Germinal center (tissue), 1 donor: ENCODE measurements at places on chromosomes 5 and 9.

DNA sequence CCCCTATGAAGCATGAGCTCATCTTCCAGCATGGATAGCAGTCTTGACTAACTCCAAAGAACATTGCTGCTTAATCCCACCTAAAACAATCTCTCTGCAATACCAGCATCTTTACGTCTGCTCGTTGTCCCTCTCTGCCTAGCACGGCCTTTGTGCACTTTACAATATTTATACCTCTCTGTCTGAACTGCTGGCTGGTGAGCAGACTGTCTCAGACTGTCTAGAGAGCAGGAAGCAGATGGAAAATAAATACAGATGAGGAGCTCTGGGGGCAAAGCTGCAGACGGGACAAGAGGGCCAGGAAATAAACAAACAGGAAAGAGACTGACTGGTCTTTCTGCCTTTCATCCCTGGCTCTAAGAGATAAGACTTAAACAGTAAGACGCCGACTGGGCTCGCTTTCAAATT is 224.8 kb downstream of the ENC1 start:
- DNase-seq: no peak

- no peak for DNase-seq
These were observed 80.2 kb downstream of the DOCK2 start for GRCh38 chr5:169717288-169717687.

GRCh38 chr5:14142827-14143545 is at the start of gene TRIO:
TRIO (plus strand) TSS chr5:14143342; CDS start chr5:14143726, 384 bp downstream.
- DNase-seq: peak; percentile 89

DNA sequence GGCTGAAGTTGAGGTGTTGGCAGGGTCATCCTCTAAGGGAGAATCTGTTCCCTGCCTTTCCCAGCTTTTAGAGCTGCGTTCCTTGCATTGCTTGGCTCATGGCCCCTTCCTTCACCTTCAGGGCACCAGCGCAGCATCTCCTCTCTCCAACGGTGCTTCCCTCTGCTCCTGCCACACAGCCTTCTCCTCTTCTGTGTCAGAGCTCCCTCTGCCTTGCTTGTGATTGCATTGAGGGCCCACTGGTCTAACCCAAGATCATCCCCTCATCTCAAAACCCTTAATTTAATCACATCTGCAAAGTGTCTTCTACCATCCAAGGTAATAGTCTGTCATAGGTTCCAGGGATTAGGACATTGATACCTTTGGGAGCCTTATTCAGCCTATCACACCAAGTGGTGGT is 205.7 kb upstream of the TBCA start:
- DNase-seq: no peak

GRCh38 chr5:67166460-67167285 is 29.9 kb downstream of the CD180 start:
- peak; percentile 49 for DNase-seq

DNA sequence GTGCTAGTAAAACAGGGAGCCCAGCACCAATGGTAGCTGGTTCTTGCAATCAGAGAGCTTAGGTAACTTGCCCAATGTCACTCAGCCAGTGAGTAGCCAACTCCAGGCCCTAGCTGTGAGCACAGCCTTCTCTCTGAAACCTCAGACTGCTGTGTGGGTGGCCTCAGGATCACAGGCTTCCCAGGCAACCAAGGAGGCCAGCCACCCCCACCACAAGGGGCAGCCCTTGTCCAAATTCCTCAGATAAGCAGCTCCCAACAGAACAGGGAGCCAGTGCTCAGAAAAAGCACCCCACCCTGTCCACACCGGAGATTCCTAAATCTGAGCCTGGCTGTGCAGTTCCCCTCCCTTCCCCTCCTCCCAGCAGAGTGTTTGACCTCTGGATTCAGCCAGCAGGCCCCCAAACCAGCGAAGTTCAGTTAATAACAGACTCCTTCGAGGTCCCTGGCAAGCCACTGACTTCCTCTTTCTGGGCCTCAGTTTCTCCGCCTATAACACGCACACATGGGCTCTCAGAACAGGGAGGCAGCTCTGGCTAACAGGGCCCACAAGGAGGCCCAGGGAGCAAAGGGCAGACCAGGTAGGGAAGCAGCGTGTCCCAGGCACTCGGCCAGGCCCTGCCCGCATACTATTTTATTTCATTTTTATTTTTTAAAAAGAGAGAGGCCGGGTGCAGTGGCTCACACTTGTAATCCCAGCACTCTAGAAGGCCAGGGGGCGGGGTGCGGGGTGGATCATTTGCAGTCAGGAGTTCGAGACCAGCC is 2.7 kb downstream of the EEIG1 start:
- no peak for DNase-seq

DNA sequence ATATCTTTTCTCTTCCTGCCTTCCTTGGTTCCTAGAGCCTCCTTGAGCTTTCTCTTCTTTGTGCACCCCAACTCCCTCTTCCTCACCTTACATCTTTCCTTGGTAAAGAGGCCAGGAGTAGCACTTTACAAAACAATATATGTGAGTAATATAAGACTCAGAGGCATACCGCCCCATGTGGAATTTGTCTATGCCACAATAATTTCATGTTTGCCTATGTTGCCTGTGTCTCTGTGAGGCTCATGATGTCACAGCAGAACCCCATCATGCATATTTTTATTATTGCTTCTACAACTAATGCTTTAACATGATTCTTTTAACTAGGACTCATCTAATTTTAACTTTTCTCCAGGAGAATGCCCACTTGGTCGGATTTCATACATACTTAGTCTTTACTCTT is 15.0 kb upstream of the LVRN start:
- DNase-seq: no peak

GRCh38 chr9:35318741-35319140 is 156.9 kb downstream of the UNC13B start:
- DNase-seq: no peak

DNA sequence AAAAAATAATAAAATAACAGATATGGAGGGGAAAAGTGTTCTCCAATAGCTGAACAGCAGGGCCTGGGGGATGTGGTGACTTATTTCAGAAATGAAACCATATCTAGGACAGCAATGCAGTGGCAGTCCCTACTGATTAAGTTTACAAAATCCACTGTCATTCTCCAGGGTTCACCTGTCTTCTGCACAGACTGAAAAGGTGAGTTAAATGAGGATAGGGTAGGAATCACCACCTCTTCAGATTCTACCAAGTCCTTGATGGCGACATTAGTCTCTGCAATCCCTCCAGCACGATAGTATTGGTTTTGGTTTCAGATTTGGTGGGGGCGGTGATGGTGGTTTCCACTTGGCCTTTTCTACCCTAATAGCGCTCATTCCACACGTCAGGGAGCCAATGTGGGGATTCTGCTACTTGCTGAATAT is 32.3 kb upstream of the NPM1 start:
- no peak for DNase-seq

- DNase-seq: no peak
These were observed 1037.8 kb downstream of the NR2F1-AS1 start for GRCh38 chr5:92543201-92543600.

DNA sequence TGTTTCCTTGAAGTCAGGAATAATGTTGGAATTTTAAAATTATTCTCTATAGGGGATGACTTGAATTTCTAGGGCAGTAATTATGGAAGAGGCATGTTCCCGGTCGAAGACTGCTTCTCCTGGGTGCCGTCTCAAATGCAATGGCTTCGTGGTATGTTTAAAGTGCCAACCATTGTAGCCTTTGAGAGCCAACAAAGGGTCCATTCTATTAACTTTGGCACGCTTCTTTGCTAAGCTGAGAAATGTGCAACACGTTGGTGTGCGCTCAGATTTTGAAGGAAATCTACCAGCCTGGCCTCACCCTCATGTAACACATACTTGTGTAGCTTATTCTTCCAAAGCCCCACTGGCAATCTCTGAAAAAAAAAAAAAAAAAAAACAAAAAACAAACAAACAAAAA is 221.2 kb upstream of the ANKH start:
- no peak for DNase-seq

DNA sequence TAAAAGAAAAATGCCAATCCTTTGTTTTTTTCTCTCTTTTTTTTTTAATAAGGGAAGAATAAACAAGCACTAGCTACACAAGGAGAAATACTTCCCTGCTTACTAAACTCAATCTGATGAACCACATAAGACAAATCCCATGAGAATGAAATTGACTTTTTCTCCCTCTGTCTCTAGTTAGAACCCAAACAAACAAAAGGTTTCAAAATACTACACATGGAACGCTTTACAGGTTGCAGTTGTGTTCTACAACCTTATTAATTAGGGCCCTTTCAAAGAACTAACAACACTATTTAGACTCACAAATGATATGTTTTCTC is 124.5 kb downstream of the PDE4D start:
- DNase-seq: no peak

DNA sequence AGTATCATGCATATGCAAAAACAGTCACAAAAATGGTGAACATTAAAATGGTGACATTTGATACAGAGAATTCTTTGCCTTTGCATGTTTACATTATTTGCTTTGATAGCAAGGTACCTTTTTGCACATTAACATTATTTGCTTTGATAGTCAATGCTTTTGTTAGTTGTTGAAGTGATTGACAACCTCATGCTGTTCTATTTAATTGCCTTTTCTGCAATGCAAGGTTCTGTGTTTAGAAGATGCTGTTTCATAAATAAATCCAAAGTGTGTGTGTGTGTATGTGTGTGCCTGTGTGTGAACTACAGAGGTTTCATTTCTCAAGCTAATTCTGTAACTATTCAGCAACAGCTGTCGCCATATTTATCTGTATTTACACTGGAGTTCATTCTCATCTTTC is 668.7 kb downstream of the NR2F1-AS1 start:
- no peak for DNase-seq
